T-cell (primary cell): ENCODE measurements at places on chromosomes 3 and 15. TPM values are rescaled to one million over a fixed set of nuclear protein-coding genes. Genes with fewer than 3 reads are reported as not detected.

The ESYT3 gene
- total RNA-seq, result not detected

The LDHAL6B gene
- total RNA-seq, result not detected

The GABRG3 gene
- total RNA-seq, result not detected

The SMARCC1 gene
- total RNA-seq, result 92.4 TPM

The OCA2 gene
- total RNA-seq, result not detected

The CDC25A gene
- total RNA-seq, result 0.82 TPM

The USP50 gene
- not detected for total RNA-seq

The NPAP1 gene
- not detected for total RNA-seq

The TTLL13 gene
- total RNA-seq, result 1.0 TPM

The CCR9 gene
- 10.0 TPM for total RNA-seq

The MORC1 gene
- not detected for total RNA-seq

The NR2F2 gene
- total RNA-seq, result not detected

The ARHGEF26 gene
- 0.28 TPM for total RNA-seq

The GPR27 gene
- 0.42 TPM for total RNA-seq

The SEMA3B gene
- total RNA-seq, result 1.5 TPM

The GOLGA8S gene
- 0.41 TPM for total RNA-seq

The TMF1 gene
- 69.8 TPM for total RNA-seq

The CYP8B1 gene
- total RNA-seq, result 0.13 TPM

The KNSTRN gene
- total RNA-seq, result 8.0 TPM

The TGM4 gene
- total RNA-seq, result not detected

The CDCP1 gene
- 0.57 TPM for total RNA-seq

The PLXNB1 gene
- total RNA-seq, result 6.9 TPM

The WNT5A gene
- 0.16 TPM for total RNA-seq

The LSAMP gene
- 0.06 TPM for total RNA-seq

The HIGD2B gene
- total RNA-seq, result 0.45 TPM

The RASGRP1 gene
- 124 TPM for total RNA-seq

The GPR87 gene
- not detected for total RNA-seq

The TRIM71 gene
- total RNA-seq, result 0.05 TPM

The GPR176 gene
- total RNA-seq, result 0.30 TPM

The FHIT gene
- 78.3 TPM for total RNA-seq

The SH2D7 gene
- not detected for total RNA-seq

The HRH1 gene
- 0.46 TPM for total RNA-seq

The IQCF5 gene
- not detected for total RNA-seq

The ITGB5 gene
- total RNA-seq, result 1.2 TPM

The MST1R gene
- 1.3 TPM for total RNA-seq

The PLSCR2 gene
- total RNA-seq, result not detected

The PAK6 gene
- 1.4 TPM for total RNA-seq

The GRK7 gene
- 0.15 TPM for total RNA-seq

The NEIL1 gene
- total RNA-seq, result 15.1 TPM

The MSL2 gene
- 111 TPM for total RNA-seq

The NR1I2 gene
- total RNA-seq, result 0.61 TPM

The IFT122 gene
- total RNA-seq, result 16.7 TPM

The RBMS3 gene
- total RNA-seq, result 0.62 TPM

The RAB27A gene
- 29.7 TPM for total RNA-seq

The AGBL1 gene
- not detected for total RNA-seq

The TMED3 gene
- total RNA-seq, result 23.8 TPM

The TJP1 gene
- total RNA-seq, result 0.41 TPM
